ENCODE measurements at places on chromosomes 5 and 9.

DNA sequence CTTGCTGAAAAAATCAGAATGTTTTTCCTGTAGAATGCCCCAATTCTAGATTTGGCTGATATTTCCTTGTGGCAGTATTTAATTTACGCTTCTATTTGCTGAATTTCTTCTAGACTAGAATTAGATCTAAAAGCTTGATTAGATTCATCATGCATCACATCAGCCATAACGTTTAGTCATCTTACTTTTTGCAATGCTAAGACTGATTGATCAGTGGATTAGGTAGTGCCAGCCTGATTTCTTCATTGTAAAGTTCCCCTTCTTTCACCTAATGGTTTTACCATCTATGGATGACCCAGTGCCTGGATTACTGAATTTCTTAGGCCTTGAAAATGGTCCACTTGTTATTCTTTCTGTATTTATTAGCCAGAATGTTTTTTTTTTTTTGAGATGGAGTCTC is 83.9 kb downstream of the PBX3 start:
- DNase-seq, result no peak

DNA sequence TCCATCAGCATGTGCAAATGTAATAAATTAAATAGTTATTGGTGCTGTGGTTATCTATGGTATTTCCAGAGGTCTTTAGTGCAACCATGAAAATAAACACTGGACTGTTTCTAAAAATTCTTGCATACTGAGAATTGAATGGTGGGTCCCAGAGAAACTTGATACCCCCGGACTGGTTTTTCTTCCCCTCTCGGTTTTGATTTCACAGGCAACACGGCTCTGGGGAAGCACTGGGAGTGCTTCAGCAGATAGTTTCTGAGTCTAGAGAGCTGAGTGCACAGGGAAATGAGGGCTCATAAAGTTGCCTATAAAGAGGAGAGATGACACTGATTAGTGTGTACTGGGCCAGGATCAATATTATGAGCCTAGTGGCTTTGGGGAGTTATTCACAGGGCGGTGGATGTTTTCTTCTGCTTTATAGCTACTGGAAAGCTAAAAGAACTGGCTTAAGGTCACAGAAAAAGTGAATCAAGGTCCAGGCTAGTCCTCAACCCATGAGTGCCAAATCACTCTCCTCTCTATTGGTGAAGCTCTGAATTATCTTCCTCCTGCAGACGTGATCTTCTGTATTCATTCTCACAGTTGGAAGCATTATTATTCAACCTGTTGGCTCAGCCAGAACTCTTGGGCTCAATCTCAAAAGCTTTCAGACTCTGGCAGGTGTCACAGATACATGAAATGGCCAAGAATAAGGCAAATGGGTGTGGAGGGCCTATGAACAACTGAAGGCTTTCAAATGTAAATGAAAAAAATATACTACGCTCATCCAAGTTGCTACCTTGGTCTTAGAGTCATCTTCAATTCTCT is 170.2 kb upstream of the HMHB1 start:
- no peak for DNase-seq

GRCh38 chr9:121289026-121289771 is 21.2 kb downstream of the GSN start:
- DNase-seq, result no peak

DNA sequence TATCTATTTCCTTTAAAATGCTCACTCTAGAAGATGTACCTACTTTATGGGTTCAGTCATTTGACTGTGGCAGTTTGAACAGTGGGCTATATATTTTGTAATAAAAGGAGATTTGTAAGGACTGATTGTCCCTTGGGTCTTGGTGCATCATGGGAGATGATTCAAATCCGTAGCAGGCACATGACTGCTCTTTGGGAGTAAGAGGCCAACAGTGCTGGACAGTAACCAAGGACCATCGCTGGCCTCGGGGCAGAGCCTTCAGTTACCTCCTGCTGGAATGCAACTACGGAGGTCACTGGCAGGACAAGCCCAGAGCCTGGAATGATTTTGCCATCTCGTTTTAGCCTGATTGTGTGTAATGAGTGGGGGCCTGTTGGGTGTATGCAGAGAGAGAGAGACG is 7.0 kb upstream of the MAMDC2 start:
- DNase-seq, result no peak

DNA sequence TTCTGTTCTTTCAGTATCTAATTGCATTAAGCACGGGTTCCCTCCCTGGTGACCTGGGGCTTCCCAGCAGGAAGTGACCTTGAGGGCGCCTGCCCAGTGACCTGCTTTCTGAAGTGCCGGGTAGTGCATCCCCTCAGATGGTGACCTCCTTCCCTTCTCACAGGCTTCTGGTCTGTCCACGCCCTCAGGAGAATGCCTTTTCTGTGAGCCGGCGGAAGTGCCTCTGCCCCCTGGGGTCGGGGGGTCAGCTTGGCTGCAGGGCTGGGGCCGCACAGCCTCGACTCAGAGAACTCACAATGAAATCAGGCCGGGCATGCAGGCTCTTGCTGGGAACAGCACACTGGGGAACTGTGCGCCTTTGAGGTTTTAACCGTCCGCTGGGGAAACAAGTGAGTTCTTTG is 124.5 kb upstream of the PHYKPL start:
- DNase-seq, result no peak

- DNase-seq, result no peak
Measured at GRCh38 chr5:148202531-148203203, at the start of gene SPINK6. TSS of gene SPINK6 (plus strand) at chr5:148203042. CDS start at chr5:148203097, 55 bp downstream.

DNA sequence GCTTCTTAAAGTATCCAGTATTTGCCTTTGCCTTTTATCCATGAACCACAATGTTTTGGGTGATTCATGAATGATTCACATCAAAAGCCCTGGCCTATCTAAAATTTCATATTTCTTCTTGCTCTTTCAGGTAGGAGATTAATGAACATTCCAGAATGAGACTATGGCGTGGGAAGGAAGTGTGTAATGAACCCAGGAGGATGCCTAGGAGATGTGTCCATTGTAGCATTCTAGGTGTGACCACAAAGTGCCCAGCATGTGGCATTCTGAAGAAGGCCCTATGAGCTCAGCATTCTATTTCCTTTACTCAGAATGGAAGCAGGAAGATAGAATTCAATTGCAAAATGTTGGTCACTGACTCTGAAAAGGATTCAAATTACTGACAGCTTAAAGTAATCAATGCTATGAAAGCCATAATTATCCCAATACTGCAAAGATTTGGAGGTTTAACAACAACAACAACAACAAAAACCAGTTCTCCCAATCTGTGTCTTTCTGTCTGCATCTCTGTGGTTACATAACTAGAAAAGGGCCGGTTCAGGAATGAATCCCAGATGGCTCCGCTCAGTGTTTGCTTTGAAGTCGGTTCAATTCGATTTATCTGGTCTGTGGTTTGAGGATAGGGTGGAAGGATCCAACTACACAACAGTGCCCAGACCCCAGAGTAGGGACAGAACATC is 126.7 kb downstream of the FOXD1 start:
- no peak for DNase-seq

DNA sequence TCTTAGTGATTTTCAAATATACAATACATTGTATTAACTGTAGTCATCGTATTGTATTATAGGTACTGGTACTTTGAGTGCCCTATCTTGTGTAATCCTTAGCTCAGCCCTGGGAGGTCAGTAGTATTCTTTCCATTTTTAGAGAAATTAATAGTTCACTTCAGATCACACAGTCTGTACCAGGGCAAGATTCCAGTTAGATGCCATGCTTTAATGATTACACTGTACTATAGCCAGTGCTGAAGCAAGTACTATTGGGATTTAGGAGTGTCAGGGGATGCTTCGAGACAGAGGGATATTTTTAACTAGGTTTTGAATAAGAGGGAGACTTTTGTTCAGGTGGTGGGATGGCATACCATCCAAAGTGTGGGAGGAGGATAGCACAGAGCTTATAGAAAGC is 41.0 kb upstream of the SLC27A6 start:
- DNase-seq, result no peak

GRCh38 chr9:104907278-104907951 is 20.5 kb downstream of the ABCA1 start:
- no peak for DNase-seq

GRCh38 chr9:8660383-8660782 is 860.8 kb upstream of the DMAC1 start:
- DNase-seq, result no peak

- no peak for DNase-seq
Measured at GRCh38 chr9:134455537-134455933, 129.3 kb downstream of the RXRA start.

- no peak for DNase-seq
Measured at GRCh38 chr5:131536211-131536826, 98.7 kb downstream of the RAPGEF6 start.

Measured in stimulated activated CD4-positive, alpha-beta T cell treated with anti-CD3 and anti-CD28 coated beads, Interleukin-15, amount 100 ng/mL, for 1 hour (primary cell).